ENCODE measurements at places on chromosomes 13 and 19. TPM values are rescaled to one million over a fixed set of nuclear protein-coding genes. Genes with fewer than 3 reads are reported as not detected.

DNA sequence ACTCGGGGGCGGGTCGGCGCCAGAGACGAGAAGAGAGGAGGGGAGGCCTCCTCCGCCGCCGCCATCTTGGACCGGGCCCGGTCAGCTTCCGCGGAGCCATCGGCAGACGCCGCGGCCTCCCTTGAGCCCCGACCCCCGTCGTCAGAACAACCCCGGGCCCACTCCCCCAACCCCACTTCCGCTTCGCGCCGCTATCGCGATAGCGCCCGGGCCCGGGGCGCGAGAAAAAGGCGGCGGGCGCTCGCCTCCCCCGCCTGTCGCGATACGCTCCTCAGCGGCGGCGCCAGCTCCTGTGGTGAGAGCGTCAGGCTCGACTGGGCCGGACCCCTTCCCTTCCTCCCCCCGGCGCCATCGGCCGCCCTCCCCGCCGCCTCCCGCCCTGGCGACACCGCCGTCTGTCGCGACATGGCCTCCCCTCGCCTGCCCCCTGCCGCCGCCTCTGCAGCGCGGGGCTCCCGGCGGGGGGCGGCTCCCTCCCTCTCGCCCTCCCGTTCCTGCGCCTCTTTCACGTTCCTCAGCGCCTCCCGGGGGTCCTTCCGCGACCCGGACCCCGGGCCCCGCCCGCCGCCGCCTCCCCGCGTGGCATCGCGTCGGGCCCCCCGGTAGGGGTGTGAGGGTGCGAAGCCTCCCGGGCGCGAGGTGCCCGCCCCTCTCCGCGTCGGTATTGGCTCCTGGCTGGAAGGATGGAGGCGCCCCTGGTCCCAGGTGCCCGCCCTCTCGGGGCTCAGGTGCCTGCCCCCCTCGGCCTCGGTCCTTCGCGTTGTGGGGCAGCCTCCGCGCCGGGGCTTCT is at the start of gene CNOT3:
CNOT3 (plus strand) TSS at position 64 of the 790 bp plus-strand sequence. CDS start 5,217 bp downstream, outside the sequence.
- DNase-seq, result no peak

DNA sequence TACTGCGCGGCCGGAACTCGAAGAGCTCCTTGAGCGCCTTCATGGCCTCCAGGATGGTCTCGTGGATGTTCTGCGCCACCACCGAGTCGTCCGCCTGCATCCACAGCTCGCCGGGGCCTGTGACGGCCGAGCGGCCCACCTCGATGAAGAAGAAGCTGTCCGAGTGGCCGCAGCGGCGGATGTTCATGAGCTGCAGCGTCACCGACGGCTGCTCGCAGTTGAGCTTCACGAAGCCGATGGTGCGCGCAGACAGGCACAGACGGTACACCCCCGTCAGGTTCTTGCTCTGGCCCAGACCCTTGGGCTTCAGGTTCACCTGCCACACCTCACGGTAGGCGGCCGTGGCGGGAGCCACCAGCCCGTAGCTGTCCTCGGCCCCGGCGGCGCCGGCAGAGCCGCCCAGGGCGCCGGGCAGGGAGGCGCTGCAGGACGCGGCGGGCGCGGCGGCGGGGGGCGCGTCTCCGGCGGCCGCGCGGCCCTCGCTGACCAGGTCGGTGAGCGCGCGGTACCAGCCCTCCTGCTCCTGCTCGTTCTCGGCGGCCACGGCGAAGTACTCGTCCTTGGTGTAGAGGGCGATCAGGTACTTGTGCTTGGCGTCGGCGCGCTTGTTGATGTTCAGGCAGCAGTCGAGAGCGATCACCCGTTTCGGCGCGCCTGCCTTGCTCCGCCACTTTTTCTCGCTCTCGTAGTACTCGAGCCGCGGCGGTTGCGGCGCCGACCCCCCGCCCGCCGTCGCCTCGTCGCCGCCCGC is 1.1 kb downstream of the IRS2 start:
- DNase-seq, result peak; percentile 59

ZNF442 gene
- total RNA-seq, result 1.9 TPM

- no peak for DNase-seq
These were observed 9.0 kb upstream of the NFIC start for GRCh38 chr19:3357271-3357991.

- DNase-seq, result no peak
These were observed 15.8 kb downstream of the GRIK5 start for GRCh38 chr19:42054205-42054604.

DNA sequence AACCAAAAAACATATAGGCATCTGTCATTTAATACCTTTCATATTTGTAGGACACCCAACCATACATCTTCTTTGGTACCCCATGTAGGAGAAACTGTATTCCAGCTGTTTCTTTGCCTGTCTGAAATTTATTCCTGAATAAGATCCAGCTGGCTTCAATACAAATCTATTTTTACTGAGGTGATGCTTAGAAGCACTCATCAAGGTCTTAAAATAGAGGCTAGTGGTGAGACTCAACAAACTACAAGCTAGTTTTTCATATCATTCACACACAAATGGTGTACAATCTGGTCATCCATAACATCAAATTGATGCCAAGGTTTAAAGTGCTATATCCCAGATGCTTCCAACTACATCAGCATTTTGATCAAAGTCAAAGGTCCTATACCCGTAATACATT is 1071.3 kb upstream of the MIR17HG start:
- no peak for DNase-seq

ANGPTL4 gene
- total RNA-seq, result 75.8 TPM

GNG7 gene
- under 0.01 TPM for total RNA-seq

DNA sequence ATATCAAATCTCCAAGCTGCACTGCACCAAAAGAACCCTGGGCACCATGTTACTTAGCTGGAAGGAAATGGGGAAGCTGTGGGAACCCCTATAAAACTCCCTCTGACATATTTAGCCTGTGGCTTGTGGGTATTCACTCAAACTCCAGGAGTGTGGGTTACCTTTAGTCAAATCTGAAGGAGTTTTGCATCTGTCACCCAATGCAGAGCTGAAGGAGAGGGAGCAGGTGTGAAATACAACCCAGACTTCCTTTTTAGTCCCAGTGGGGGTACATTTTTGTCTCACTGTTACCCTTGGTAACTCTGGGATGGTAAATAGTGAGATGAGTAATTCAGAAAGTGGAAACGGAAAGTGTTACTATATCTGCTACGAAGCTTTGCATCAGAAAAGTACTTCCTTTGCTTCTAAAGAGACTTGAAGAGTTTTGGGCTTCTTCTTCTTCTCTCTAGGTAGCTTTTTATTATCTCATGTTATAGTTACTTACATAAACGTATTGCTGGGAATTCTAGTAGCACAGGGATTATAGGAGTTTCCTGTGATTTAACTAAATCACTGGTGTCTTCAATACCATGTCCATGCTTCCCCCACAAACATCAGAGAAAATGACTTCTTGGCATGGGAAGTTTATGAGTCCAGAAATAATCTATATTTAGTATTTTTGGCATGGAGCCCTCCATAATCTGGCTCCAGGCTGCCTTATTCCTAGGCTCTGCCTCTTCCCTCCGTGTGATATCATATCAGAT is 105.9 kb downstream of the AKAP11 start:
- DNase-seq, result no peak

LAIR1 gene
- total RNA-seq, result not detected

DNA sequence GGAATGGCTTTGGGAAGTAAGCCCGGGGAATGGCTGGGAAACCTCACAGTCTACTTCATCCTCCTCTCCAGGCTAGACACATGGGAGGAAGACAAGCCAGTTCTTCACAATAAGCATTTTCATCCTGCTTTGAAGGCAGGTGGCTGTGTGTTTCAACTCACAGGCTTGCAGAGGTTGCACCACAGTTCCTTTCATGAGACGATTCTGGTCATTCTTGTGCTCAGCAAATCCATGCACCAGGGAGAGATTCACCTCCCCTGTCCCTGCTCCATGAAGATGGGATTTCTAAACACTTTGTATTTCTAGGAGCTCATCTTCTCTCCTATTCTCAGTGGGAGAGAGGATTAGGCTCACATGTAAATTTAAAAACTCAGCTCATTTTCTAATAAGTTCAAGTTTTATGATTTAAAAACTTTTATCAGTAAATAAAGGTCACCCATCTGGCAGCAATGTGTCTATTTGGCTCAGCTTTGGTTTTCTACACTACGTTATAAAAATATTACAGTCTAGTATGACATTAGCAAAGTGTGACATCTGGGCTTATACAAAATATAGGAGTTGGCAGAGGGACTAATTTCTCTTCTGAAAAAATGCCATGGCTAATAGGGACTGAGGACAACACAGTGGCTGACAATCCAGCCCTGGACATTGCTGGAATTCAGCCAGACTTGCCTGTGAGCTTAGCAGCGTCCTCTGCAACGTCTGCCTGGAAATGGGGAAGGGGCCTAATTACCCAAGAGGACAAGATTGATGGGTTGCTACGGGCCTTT is 283.2 kb upstream of the SLC10A2 start:
- no peak for DNase-seq

UTP14C gene
- 12.5 TPM for total RNA-seq

ARRDC5 gene
- total RNA-seq, result not detected

DNA sequence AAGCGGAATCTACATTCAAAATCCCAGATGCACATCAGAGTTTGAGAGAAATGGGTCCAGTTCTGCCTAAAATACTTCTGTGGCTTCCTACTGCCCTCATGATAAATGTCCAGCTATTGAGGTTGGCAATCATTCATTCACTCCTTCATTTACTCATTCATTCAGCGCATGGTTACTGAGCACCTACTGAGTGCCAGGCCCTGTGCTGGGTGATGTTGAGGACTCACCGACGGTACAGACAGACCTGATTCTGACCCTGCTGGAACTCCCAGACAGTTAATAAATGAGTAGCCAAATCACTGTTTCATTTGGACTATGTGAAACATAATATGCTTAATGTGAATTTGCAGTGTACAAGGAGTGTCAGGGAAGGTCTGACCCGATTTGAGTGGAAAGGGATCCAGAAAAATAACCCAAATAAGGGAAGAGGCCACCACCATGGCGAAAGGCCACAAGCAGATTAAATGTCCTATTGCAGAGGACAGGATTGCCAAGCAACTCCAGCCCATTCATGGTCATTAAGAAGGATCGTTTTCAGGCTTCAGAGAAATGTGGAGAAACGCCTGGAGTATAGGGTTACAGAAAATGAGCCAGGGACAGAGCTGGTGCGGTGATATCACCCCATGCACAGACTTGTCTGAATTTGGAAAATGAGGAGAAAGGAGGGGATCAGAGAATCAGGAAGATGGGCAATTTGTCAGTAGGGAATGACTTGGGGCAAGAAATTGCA is 20.5 kb downstream of the DYRK1B start:
- DNase-seq, result no peak

ADM5 gene
- 2.5 TPM for total RNA-seq

NOTCH3 gene
- total RNA-seq, result 16.1 TPM

GJB6 gene
- total RNA-seq, result 1.5 TPM

SPHK2 gene
- total RNA-seq, result 15.7 TPM

DNA sequence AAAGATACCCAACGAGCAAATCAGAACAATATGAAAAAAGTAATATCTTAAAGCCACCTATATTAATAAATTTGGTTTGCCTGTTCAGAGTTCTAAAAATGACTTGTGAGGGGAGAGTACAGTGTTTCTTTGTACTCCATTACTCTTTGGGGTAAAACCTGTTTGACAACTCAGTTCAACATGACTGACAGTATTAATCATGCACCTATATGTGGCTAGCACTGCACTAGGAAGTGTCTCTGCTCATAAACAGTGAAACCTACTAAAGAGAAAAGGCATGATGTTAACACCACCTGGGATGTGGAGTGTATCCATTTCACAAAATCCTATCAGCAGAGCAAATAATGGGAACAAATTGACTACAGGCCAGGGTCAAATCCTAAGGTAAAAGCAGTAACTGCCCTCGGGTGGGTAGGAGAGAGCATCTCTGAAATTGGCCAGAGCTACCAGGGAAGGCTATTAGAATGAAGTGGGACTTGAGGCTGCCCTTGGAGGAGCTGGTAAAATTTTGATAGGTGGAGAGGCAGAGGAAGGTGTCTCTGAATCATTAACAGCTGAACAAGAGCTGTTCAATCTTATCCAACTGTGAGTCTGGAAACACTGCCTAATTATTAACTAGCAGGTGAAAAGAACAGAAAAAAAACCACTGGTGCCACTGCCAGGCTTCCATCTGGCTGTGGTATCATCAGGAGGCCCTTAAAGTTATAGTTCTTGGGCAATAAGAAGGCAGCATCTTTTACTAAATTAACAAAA is 365.1 kb downstream of the DNAJC15 start:
- peak; percentile 86 for DNase-seq

- no peak for DNase-seq
These were observed 324.9 kb downstream of the UQCRFS1 start for GRCh38 chr19:28887920-28888618.

CADM4 gene
- 11.7 TPM for total RNA-seq

- DNase-seq, result no peak
These were observed 129.4 kb downstream of the TUBA3C start for GRCh38 chr13:19052180-19052579.

- DNase-seq, result peak; percentile 51
These were observed 127.9 kb upstream of the GJB6 start for GRCh38 chr13:20360041-20360491.

UBE2L5 gene
- total RNA-seq, result not detected

DNA sequence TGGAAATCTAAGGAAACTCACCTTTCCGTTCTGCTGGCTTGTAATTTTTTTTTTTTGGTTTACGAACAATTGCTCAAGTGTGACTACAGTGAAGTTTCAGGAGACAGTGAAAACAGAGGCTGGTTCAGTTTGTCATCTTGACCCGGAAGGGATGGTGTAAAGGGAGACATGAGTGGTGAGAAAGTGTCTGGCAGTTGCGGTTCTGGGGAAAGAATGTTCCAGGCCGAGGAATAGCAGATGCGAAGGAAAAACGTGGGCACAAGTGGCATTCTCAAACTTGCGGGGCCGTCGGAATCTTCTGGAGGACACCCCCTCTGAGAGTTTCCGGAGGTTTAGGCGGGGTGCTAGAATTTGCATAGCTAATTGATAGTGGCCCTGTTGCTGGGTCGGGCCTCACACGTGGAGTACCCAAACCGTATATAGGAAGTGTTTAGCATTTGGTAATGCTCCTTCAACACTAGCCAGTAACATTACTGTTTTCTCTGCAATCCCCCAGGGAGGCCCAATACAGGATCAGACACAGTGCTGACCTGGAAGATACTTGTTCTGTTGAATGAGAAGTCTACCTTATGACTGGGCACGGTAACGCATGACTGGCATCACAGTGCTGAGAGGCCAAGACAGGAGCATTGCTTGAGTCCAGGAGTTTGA is 2.8 kb upstream of the TNFSF9 start:
- no peak for DNase-seq

LRRC63 gene
- total RNA-seq, result not detected

DNA sequence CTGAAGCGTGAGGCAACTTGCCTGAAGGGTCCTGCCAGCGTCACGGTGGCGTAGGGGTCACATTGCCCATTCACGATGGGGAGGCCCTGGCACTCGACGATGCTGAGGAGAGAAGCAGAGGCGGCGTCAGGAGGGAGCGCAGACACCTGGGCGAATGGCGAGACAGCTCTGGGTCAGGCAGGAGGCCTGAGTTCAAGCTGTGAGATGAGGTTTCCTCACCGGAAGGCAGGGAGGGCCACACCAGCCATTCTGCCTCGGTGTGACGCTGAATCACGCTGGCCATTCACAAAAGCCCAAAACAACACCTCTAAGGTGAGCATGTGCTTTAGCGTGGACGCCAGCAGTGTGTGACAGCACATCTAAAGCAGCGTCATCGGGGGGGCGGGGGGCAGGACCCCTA is 54.0 kb upstream of the C13orf46 start:
- DNase-seq, result no peak

Data from mammary epithelial cell (primary cell).